ENCODE measurements at places on chromosomes 5 and 9.

GRCh38 chr5:65855766-65856315 lies 70.5 kb upstream of the ERBIN start:
- H3K27me3 ChIP-seq = peaks cover 10% of the 10 kb centered on the region
- no peak overlapping the region for H3K27ac ChIP-seq
- no peaks in the 10 kb centered on the region for H3K36me3 ChIP-seq

- peak overlapping the region; percentile 64 for H3K27ac ChIP-seq
- H3K27me3 ChIP-seq = no peaks in the 10 kb centered on the region
- no peak overlapping the region for H3K4me3 ChIP-seq
- H3K4me1 ChIP-seq = peaks cover 41% of the 10 kb centered on the region
- DNase-seq = no peak
- peaks cover 67% of the 10 kb centered on the region for H3K36me3 ChIP-seq
Observed at GRCh38 chr9:98085944-98086343, 29.4 kb downstream of the NANS start.

DNA sequence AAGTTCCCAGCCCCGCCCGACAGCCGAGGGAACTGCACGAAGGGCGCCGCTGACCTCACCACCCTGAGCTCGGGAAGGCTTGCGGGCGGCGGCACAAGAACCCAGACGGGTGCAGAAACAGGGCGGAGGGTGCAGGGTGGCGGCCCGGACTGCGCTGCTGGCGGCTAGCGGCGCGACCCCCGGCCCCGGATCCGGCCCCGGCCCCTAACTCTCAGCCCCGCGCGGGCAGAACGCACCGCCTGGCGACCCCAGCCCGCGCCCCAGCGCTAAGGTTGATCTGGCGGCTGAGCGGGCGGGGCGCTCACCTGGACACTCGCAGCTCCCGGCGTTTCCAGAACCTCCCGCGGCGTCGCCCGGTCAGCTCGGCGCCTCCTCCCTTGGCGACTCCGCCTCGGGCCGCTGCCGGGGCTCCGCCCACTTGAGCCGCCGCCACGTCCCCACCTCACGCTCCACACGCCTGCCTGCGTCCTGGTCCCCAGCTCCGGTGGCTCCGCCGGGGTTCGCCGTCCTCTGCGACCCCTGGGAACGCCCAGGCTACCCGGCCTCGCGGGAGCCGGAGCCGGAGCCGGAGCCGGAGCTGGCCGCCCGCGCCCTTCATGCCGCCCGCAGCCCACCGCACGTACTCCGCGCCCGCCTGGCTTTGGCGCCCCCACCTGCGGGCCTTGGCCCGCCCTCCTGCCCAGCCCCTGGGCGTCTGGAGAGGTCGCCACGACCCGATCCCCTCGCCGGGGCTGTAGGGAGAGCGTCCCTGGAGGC lies at the start of gene P4HA2:
Gene P4HA2, minus strand, starts transcription at position 369 of the 756 bp plus-strand sequence. CDS start 9,227 bp downstream, outside the sequence.
- peak within 1 kb of the TSS; percentile 18 for H3K27ac ChIP-seq
- peak within 1 kb of the TSS; percentile 79 for H3K4me3 ChIP-seq
- peaks cover 2% of the 10 kb centered on the region for H3K36me3 ChIP-seq
- peaks cover 15% of the 10 kb centered on the region for H3K27me3 ChIP-seq

- H3K27ac ChIP-seq = no peak overlapping the region
- no peaks in the 10 kb centered on the region for H3K27me3 ChIP-seq
- H3K36me3 ChIP-seq = no peaks in the 10 kb centered on the region
- DNase-seq = no peak
Observed at GRCh38 chr9:76883341-76883855, 22.5 kb downstream of the PRUNE2 start.

- DNase-seq = no peak
- H3K27me3 ChIP-seq = peaks cover 31% of the 10 kb centered on the region
- no peak overlapping the region for H3K4me3 ChIP-seq
- H3K4me1 ChIP-seq = no peaks in the 10 kb centered on the region
- no peak overlapping the region for H3K27ac ChIP-seq
Observed at GRCh38 chr5:148776780-148777179, 49.6 kb upstream of the ADRB2 start.

DNA sequence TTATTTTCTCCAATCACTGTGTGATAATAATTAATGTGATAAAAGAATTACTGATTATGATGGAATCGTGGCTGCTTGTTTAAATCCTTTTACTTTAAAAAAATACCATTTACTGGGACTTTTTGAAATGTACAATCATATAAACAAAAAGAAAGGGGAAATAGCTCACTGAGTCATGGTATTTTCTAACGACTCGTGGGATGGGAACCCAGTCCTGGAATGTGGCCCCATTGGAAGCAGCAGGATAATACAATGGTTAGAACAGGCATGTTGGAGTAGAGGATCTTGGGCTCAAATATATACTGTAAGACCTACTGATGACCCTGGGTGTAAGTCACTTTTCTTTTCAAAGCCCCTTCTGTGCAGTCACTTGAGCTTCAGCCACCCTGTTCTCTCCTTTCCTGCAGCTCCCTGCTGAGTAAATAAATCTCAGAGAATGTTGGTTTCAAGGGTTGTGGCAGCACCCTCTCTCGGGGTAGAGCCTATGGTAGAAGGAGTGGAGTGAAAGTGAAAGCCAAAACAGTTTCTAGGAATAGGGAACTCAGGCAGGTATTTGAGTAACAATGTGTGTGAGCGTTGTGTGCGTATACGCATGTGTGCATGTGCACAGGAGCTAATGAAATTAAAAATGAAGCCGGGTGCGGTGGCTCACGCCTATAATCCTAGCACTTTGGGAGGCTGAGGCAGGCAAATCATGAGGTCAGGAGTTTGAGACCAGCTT lies 40.8 kb upstream of the LARP1 start:
- peak; percentile 77 for DNase-seq
- H3K36me3 ChIP-seq = no peaks in the 10 kb centered on the region
- no peaks in the 10 kb centered on the region for H3K27me3 ChIP-seq
- H3K4me1 ChIP-seq = peaks cover 9% of the 10 kb centered on the region
- H3K4me3 ChIP-seq = peak overlapping the region; percentile 27

DNA sequence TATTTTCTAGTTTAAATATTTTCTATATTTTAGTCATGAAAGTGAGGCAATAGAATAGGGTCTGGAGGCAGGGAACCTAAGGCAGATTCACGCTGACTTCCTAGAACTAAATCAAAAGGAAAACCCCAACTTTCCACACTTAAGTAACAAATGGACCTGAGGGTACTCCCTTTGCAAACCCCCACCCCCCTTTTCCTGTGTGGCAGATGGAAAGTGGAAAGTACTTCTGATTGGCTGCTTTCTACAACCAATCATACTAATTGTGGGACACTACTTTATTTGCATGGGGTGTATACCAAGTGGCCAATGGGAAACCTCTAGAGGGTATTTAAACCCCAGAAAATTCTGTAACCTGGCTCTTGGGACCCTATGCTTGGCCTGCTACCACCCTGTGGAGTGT lies 4.8 kb upstream of the CENPH start:
- no peaks in the 10 kb centered on the region for H3K36me3 ChIP-seq
- H3K4me3 ChIP-seq = no peak overlapping the region
- no peak overlapping the region for H3K27ac ChIP-seq
- no peaks in the 10 kb centered on the region for H3K27me3 ChIP-seq
- H3K4me1 ChIP-seq = no peaks in the 10 kb centered on the region
- DNase-seq = no peak

- peak overlapping the region; percentile 88 for H3K27ac ChIP-seq
- peak overlapping the region; percentile 63 for H3K4me3 ChIP-seq
- no peaks in the 10 kb centered on the region for H3K36me3 ChIP-seq
- no peak for DNase-seq
- H3K27me3 ChIP-seq = peaks cover 8% of the 10 kb centered on the region
Observed at GRCh38 chr5:138738399-138738798, 14.8 kb upstream of the CTNNA1 start.

DNA sequence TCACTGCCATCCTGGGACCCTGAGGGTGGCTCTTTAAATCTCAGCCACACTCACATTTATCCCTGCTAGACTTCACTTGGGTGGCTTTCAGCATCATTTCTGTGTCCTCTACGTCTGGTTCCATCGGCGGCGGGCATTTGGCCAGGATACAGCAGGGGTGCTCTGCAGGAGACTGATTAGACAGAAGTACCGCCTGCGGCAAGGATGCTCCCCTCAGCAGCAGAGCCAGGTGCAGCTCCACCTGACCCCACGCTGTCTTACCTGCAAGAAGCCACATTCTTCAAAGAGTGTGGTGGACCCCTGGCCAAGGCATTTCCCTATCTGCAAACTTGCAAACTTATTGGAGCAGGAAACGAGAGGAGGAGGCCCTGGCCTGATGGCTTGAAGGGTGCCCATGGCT lies 309.8 kb upstream of the IRX4 start:
- H3K4me1 ChIP-seq = no peaks in the 10 kb centered on the region
- H3K4me3 ChIP-seq = no peak overlapping the region
- DNase-seq = no peak
- H3K27ac ChIP-seq = no peak overlapping the region
- no peaks in the 10 kb centered on the region for H3K27me3 ChIP-seq

DNA sequence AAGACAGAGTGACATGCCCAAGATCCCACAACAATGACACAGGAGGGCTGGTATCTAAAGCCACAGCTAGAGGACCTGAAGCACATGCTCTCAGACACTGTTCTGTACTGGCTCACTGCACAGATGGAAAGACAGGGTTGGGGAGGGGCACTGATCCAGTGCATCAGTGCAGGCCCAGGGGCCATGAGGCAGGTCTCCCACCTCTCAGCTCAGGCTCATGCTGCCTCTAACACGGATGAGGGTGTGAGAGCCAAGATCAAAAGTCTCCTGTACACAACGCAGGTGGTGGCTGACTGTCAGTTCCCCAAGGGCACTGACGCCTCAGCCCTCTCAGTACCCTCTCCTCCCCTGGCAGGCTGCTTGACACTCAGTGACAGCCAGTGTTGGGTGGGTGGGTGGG lies 10.9 kb downstream of the RAPGEF1 start:
- peak overlapping the region; percentile 95 for H3K27ac ChIP-seq
- peaks cover 78% of the 10 kb centered on the region for H3K4me1 ChIP-seq
- H3K4me3 ChIP-seq = peak overlapping the region; percentile 77
- peak; percentile 87 for DNase-seq

GRCh38 chr5:28296254-28297013 lies 1258.0 kb upstream of the CDH9 start:
- DNase-seq = no peak
- no peaks in the 10 kb centered on the region for H3K4me1 ChIP-seq
- no peak overlapping the region for H3K4me3 ChIP-seq
- no peaks in the 10 kb centered on the region for H3K27me3 ChIP-seq
- no peaks in the 10 kb centered on the region for H3K36me3 ChIP-seq
- no peak overlapping the region for H3K27ac ChIP-seq

GRCh38 chr9:106880863-106881262 lies 17.9 kb downstream of the ZNF462 start:
- no peak for DNase-seq
- H3K4me3 ChIP-seq = no peak overlapping the region
- H3K27ac ChIP-seq = no peak overlapping the region
- H3K36me3 ChIP-seq = no peaks in the 10 kb centered on the region
- no peaks in the 10 kb centered on the region for H3K4me1 ChIP-seq

DNA sequence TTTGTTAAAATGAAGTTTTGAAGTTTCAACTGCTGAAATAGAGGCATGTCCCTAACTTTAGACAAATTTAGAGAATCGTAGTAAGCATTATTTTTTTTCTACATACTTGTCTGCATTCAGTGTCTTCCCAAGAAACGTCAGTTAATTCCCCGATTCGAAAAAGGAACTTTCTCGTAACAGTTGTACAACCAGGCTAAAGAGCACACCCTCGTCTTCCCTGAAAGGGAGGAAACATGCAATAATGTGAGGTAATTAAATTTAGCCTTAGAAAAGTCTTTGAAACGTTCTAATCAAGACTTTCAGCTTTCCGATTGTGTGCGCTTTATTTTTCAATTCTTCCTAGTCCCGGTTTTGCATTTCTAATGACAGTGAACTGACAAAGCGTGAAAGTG lies 374 bp upstream of the SLC1A3 start:
- H3K27ac ChIP-seq = no peak overlapping the region
- H3K27me3 ChIP-seq = peaks cover 58% of the 10 kb centered on the region
- no peaks in the 10 kb centered on the region for H3K36me3 ChIP-seq
- peak overlapping the region; percentile 83 for H3K4me3 ChIP-seq
- peaks cover 16% of the 10 kb centered on the region for H3K4me1 ChIP-seq

- H3K27me3 ChIP-seq = no peaks in the 10 kb centered on the region
- no peak for DNase-seq
- no peak overlapping the region for H3K27ac ChIP-seq
- peaks cover 12% of the 10 kb centered on the region for H3K4me1 ChIP-seq
- H3K36me3 ChIP-seq = no peaks in the 10 kb centered on the region
- no peak overlapping the region for H3K4me3 ChIP-seq
Observed at GRCh38 chr5:81533629-81534405, 139.9 kb upstream of the ACOT12 start.

GRCh38 chr5:17438027-17438426 lies 60.0 kb upstream of the TAF11L2 start:
- no peaks in the 10 kb centered on the region for H3K36me3 ChIP-seq
- H3K4me3 ChIP-seq = no peak overlapping the region
- DNase-seq = no peak
- H3K4me1 ChIP-seq = no peaks in the 10 kb centered on the region
- H3K27me3 ChIP-seq = no peaks in the 10 kb centered on the region

DNA sequence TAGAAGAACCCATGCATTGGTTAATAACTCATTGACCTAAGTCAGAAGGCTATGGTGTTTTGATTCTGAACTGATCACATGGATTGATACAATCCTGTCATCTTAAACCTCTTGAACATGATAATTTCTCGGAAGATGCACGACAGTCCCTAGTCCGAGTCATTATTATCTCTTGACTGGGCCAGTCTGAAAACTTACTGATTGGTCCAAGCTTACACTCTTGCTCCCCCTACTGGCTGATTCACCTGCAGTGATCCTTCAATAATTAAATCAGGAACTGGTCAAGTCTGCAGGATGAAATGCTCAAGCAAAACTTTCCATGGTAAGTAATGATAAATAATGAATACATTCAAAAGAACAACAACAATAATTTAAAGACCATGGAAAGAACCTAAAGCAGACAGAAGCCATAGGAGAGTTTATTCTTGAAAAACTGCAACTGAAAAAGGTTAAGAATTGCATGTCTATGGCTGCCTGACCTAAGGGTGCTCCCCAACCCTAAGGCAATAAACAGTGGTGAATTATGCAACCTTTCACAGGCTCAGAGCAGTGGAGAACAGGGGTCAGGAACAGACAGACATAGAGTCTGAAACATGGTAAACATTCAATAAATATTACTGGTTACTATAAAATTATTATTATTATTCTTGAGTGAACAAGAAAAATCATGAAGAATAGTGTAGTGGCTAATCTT lies 79.3 kb downstream of the BRINP1 start:
- no peak overlapping the region for H3K4me3 ChIP-seq
- H3K36me3 ChIP-seq = no peaks in the 10 kb centered on the region
- no peak overlapping the region for H3K27ac ChIP-seq

DNA sequence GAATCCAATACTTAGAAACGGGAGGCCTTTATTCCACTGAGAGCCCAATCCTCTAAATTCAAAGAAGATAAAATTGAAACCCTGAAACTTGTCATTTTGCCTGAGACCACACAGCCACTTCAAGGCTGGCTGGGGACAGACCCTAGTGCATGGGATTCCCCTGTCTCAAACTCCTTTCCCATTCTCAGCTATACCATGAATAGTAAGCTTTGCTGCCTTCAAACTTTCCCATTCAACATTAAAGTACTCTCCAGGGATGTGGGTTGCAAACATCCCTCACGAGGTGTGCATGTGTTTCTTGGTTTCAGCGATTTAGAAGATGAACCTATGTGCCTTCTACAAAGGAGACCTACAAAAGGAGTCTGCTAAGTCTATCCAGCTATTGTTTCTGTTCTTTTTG lies 64.6 kb downstream of the GABRB2 start:
- no peak overlapping the region for H3K4me3 ChIP-seq
- DNase-seq = no peak
- no peaks in the 10 kb centered on the region for H3K4me1 ChIP-seq
- no peak overlapping the region for H3K27ac ChIP-seq
- H3K27me3 ChIP-seq = no peaks in the 10 kb centered on the region
